ENCODE measurements at places on chromosomes 16 and 17.
A peak's percentile ranks its signal among the peaks of the same experiment; 100 is the strongest.

DNA sequence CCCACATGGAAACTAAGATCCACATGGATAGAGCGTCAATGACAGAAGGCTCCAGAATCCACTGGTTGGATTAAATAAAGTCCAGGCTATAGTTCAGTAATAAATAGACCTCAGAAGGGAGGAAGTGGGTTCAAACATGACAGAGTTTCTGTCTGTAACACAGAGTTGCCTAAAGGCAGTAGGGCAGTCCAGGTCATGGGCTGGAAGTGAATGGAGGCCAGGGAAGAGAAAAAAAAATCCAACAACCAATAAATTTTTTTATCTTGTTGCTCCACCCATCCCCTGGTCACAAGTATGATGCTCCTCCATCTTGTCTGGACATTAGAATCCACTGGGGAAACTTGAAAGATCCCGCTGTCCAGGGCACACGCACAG is 92.4 kb downstream of the RGS9 start:
- no peak for DNase-seq

GRCh38 chr16:29009050-29009837 is 24.4 kb downstream of the LAT start:
- no peak for DNase-seq

GRCh38 chr17:67449845-67450755 is 73.0 kb downstream of the PITPNC1 start:
- no peak for DNase-seq

DNA sequence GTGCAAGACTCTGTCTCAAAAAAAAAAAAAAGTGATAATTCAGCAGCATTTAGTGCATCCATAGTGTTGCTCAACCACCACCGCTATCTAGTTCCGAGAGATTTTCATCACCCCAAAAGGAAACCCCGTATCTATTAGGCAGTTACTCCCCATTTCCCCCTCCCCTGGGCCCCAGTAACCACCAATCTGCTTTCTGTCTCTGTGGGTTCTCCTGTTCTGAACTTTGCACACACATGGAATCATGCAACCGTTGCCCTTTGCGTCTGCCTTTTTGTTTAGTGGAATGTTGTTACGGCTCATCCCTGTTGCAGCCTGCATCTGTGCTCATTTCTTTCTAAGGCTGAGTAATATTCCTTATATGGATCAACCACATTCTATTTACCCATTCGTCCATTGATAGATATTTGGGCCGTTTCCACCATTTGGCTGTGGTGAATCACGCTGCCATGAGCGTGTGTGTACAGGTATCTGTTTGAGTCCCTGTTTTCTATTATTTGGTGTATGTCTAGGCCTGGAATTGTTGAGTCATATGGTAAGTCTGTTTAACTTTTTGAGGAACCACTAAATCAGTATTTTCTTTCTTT is 8.7 kb upstream of the SYNGR2 start:
- DNase-seq, result no peak

- no peak for DNase-seq
Measured at GRCh38 chr17:8475227-8475626, 39.5 kb downstream of the NDEL1 start.

DNA sequence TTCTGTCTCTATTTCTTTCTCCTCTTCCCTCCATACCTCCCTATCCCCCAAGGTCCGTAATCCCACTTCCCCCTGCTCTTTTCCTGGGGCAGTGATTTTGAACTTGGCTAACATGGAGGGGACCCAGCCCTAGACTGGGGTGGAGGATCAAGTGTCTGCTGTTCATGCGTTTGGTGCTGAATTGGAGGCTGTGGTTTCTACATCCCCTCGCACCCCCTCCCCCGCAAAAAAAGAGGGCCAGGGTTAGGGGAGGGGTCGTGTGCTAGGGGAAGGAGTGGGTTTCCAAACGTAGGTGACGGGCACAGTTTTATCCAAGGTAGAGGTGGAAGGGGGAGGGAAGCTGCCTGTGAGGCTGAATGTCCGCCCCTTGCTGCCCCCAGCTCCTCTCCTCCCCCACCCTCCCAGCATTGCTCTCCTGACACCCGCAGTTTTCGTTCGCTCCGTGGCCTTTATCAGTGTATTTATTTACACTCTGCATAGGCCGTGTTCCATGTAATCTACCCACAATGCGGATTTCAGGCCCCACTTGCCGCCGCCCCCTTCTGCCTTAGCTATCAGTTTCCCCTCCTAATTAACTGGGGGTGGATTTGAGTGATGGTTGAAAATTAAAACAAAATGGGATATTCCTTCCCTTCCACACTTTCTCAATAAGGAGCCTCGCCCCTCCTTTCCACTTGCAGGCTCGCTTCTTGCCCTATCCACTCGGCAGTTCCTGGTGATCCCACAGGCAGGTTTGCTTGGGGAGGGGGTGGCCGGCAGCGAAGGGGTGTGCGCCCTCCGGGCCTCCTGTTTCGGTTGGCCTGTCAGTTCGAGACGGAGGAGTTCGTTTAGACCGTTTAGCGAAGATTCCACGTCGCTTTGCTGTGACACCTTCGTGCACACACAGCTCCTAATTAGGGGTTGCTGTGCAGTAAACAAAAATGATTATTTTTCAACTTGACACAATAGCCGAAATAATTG is 2.0 kb downstream of the GNAO1 start:
- DNase-seq, result peak; percentile 22

DNA sequence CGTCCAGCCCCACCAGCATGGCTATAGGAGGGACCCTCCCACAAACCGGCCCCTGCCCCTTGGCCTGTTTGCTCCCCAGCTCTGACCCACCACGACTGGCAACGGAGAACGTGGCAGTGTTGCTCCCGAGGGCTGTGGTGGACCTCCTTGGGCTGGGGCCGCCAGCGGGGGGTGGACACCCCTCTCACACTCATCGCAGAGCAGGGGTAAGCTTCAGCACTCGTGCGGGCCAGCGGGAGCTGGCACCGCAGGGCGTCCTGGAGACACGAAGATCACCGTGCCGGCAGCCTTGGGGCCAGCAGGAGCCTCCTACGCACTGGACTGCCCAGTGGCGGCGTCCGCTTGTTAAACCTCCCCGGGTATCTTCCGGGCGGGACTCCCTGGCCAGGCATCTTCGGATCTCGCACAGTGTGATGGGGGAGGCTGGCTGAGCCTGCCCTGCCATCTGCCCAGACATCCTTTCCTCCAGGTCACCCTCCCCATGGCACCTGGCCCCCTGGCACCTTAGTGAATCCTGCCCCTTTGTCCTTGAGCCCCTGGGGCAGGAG is 53.5 kb downstream of the ABR start:
- DNase-seq, result no peak

- DNase-seq, result no peak
Measured at GRCh38 chr16:27729516-27730304, 179.8 kb downstream of the KATNIP start.

Measured in posterior cingulate gyrus (tissue), 11 donors.